ENCODE measurements at places on chromosomes 13 and 19. TPM values are rescaled to one million over a fixed set of nuclear protein-coding genes. Genes with fewer than 3 reads are reported as not detected.

The NRTN gene
- 0.07 TPM for total RNA-seq

The MRPL54 gene
- 21.1 TPM for total RNA-seq

The FAM216B gene
- total RNA-seq = not detected

The C13orf42 gene
- not detected for total RNA-seq

The WDR87 gene
- not detected for total RNA-seq

The CD79A gene
- 0.07 TPM for total RNA-seq

Measured in smooth muscle cell of the pulmonary artery (primary cell).